Fibroblast of skin of left quadriceps (primary cell): ENCODE measurements at places on chromosomes 1 and 21.
A peak's percentile ranks its signal among the peaks of the same experiment; 100 is the strongest.

DNA sequence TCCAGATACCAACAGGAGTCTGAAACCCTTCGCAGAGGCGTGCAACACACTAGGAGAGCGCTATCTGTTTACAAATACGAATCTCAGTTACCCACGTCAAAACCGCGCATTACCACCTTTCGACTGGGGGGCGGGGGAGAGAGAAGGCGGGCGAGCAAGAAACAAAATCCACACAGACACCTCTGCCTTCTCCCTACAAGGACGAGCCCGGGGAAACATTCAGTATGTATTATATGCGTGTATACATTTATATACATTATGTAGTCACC lies 722 bp downstream of the TUT4 start:
- no peak for DNase-seq

DNA sequence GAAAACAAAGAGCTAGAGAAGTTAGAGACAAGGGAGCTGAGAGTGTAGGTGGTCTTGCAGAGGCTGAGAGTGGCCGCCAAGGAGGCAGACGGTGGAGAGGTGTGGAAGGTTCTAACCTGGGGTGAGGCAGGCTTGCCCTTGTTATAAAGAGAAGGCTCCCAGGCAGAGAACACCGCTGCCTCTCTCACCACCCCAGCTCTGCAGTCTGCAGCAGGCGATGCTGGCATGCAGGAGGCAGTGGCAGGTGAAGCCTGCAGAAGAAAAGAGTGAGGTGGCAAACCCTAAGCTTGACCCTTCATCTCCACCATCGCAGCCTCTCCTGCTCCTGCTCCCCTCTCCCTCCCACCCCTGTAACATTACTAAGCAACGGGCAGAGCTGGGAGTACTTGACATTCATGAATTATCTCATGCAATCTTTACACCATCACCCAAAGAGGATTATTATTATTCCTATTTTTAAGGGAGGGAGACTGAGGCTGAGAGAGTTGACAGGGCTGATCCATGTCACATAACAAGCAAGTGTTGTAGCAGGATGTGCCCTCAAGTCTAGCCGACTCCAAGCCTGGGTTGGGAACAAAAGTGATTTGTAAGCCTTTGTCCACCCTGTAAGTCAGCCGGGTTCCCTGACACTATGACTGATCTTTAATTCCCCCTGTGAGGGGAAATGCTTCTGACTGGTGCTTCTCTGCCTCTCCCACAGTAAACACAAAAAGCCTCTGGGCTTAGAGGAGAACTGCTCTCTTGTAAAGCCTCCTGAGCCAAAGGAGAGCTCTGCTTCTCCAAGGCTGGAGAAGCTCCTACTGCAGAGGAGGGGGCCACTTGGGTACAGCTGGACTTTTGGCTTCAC lies 36.1 kb downstream of the KANK4 start:
- DNase-seq: no peak

- no peak for DNase-seq
These were observed 11.0 kb downstream of the AGTRAP start for GRCh38 chr1:11746795-11747487.

- DNase-seq: no peak
These were observed 17.2 kb upstream of the CLIC6 start for GRCh38 chr21:34651642-34652041.

DNA sequence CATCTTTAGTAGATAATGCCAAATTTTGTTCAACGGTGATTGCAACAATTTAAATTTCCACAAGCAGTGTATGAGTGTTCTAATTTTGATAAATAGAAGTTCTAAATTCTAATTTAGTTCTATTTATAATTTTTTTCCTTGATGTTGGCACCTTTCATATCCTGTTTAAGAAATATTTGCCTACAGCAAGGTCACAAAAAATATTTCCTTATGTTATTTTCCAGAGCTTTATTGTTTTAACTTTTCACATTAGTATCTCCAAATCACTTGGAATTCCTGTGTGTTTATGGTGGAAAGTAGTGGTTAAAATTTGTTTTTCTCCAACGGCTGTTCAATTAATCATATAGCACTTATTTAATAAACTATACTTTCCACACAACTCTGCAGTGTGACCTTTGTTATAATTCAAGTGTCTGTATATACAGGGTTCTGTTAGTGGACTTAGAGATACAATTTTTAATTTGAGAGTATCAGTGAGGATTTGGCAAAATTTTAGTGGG lies 94.3 kb upstream of the CD55 start:
- DNase-seq: no peak

DNA sequence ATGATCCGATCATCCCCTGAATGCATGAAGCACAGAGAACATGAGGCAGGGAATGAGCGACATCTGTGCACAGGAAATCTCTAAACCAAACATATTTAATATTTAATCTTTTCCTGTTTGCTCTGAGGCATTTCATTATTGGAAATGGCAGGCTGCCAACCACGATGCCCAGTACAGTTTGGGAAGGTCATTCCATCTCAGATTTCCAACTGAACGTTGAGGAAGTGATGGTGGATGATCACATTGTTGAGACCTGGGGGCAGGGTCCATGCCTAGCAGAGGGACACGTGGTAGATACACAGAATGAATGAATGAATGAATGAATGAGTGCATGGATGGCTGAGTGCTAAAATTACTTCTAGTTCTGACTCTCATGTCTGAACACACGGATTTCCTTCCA lies 15.9 kb upstream of the FASLG start:
- DNase-seq: no peak

GRCh38 chr1:54493608-54494007 lies 54.4 kb upstream of the ACOT11 start:
- no peak for DNase-seq

DNA sequence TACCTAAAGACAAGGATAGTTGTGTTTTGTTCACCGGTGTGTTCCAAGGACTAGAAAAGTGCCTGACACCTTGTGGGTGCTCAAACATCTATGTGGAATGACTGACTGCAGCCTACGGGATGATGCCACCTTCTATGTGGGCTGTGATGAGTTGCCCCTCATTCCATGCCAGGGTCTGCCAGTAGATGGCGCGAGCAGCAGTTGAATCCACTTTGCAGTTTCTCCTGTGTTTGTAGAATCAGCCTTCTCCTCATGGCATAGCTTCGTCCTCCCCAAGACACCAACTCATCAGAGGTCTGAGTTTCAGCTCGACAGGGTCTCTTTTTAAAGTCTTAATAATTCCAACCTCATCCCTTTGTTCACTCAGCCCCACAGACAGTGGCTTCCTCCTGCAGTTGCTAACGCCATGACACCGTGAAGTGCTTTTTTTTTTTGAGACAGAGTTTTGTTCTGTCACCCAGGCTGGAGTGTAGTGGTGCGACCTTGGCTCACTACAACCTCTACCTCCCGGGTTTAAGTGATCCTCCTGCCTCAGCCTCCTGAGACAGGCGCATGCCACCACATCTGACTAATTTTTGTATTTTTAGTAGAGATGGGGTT lies 133.7 kb downstream of the CAPN8 start:
- peak; percentile 5 for DNase-seq

GRCh38 chr1:99577313-99577712 lies 68.6 kb upstream of the PALMD start:
- DNase-seq: no peak

DNA sequence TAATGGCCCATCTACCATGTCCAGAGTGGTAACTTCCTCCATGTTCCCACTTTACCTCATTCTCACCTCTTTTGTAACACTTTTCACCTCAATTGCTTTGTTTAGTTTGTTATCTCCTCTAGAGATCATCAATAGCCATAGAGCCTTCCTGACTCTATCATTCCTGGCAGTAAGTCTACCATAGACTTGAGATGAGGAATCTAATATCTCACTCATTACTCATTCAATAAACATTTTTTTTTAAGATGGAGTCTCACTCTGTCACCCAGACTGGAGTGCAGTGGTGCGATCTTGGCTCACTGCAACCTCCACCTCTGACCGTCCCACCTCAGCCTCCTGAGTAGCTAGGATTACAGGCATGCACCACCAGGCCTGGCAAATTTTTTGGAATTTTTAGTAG lies 7.1 kb downstream of the NMNAT2 start:
- DNase-seq: no peak

GRCh38 chr1:184482136-184482535 lies 95.3 kb downstream of the C1orf21 start:
- DNase-seq: no peak

GRCh38 chr1:243253211-243253925 lies 1.7 kb downstream of the CEP170 start:
- DNase-seq: no peak

DNA sequence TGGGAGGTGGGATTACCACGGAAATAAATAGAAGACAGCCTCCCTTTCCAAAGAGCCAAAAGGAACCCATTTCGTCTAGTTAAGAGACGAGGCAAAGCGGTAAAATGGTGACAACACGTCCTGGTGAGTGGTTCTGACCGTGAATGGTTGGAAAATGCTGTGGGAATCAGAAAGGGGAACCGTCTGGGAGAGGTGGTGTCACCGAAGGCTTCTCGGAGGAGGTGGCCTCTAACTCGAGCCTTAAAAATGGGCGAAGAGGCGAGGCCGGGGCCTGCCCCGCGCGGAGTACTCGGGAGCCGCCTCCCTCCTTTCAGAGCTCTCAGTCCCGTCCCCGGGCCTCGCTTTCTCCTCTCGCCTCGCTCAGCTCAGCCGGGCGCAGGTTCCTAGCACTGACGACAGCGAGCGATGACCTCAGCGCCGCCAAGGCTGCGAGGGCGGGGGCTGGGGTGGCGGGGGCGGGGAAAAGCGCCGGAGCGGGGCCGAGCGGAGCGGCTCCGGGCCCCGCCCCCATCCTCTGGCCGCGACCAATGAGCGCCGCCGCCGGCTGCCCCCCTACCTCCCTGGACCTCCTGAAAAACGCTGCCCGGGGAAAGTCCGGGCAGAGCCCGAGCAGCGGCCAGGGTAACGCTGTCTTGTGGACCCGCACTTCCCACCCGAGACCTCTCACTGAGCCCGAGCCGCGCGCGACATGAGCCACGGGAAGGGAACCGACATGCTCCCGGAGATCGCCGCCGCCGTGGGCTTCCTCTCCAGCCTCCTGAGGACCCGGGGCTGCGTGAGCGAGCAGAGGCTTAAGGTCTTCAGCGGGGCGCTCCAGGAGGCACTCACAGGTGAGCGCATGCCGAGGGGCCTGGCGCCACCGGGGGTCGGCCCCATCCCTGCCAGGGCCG lies at the start of gene BTG2:
Gene BTG2 (plus strand): TSS at position 601 of the 890 bp plus-strand sequence. CDS start 88 bp downstream, at position 689.
- peak; percentile 64 for DNase-seq

- no peak for DNase-seq
These were observed 27.5 kb downstream of the TFAP2E start for GRCh38 chr1:35600593-35600992.

DNA sequence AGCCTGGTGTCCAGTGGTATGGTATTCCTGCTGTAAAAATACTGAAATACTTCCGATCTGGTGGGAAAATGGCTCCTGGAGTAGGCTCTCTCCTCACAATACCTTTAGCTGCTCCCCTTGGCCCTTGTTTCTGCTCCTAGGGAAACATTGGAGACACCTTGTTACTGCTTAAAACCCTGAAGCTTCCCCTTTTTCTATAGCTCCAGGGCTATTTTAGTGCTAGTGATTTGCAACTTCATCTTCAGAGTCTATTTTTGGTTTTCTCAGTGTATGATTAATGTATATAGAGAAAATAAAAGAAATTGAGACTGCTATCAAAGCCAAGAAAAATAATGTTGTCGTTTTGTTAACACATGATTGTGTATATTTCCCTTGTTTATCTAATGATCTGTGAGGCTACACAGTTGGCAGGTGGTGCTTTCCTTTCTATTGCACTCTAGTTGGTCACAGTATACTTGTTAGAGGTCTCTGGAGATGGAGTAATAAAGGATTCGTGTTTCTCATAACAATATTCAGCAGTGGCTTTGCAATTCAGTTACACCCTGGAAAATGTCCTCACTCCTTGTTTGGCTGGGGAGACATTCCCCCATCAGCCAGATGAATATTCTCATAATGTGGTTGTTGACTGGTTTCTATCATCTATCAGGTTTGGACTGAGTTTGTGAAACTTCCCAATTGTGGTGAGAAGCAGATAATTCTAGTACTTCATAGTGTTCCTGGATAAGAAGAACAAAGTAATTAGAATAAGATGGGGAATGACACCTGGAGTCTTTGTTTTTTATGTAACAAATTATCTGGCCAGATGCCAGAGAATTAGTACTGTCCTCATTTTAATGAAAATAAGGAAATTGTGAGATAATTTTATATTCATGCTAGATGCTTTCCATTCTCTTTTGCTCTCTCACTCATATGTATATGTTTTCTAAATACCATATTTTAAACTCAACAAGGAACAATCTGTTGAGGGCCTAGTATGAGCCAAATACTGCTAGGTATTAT lies 44.8 kb upstream of the CACYBP start:
- DNase-seq: no peak

DNA sequence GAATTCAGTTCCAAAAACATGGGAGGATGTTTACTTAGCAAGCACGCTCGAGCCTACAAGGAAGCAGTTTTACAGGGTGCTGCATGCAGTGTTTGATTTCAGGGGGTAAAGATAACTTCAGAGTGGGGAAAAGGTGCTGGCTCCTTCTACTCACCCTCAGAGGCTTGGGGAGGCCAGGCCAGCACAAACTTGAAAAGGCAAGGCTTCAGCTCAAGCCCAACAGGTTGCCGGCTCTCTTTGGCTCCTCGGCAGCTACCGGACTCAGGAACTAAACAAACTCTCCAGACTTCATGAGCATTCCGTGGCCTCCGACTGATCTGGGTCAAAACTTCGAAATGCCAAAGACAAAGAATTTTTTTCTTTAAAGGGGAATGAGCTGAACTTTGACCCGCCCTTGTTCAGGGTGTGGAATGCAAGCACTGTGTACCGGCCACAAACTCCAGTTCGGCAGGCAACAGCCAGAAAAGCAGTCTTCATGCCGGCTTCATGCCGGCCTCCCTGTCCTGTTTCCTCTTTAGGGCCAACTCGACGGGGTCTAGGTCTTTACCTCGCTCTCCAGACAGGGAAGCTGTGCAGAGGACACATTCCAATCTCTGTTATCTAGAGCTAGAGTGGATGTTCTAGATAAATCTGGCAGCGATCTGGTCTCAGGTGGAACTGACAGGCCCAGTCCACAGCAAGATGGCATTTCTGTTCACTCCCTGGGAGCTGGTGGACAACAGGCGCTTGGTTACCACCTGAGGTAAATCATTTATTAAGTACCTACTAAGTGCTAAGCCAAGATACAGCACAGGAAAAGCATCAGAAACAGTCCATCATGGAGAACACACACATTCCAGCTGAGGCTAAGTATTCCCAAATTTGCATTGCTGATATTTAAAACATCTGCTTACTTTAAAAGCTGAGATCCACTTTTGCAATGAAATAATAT lies 75.0 kb downstream of the CD46 start:
- DNase-seq: no peak

DNA sequence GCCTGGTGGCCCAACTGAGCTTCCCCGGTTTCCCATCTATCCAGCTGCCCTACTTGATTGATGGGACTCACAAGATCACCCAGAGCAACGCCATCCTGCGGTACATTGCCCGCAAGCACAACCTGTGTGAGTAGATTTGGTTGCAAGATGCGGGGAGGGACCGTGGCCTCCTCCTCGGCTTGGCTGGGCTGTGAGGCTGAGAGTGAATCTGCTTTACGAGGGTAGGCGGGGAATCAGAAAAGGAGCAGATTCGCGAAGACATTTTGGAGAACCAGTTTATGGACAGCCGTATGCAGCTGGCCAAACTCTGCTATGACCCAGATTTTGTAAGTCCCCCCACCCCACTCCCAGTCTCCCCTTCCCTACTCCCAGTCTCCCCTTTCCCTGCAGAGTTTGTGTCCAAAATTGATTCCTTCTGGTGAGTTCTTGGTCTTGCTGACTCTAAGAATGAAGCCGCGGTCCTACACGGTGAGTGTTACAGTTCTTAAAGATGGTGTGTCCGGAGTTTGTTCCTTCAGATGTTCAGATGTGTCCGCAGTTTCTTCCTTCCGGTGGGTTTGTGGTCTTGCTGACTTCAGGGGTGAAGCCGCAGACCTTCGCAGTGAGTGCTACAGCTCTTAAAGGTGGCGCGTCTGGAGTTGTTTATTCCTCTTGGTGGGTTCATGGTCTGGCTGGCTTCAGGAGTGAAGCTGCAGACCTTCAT lies 1.5 kb downstream of the GSTM2 start:
- no peak for DNase-seq

- no peak for DNase-seq
These were observed 130.1 kb downstream of the TGFB2 start for GRCh38 chr1:218475275-218475674.
